Sigmoid colon (tissue), 7 donors: ENCODE measurements at places on chromosomes 5 and 9. TPM values are rescaled to one million over a fixed set of nuclear protein-coding genes. Genes with fewer than 3 reads are reported as not detected.

The NPR3 gene
- polyA plus RNA-seq = 1.2 TPM

The MED7 gene
- 19.2 TPM for polyA plus RNA-seq

The RALGPS1 gene
- 6.6 TPM for polyA plus RNA-seq

The GABRA6 gene
- not detected for polyA plus RNA-seq

The SLC34A3 gene
- polyA plus RNA-seq = not detected
